ENCODE measurements at places on chromosomes 13 and 19. TPM values are rescaled to one million over a fixed set of nuclear protein-coding genes. Genes with fewer than 3 reads are reported as not detected.

DNA sequence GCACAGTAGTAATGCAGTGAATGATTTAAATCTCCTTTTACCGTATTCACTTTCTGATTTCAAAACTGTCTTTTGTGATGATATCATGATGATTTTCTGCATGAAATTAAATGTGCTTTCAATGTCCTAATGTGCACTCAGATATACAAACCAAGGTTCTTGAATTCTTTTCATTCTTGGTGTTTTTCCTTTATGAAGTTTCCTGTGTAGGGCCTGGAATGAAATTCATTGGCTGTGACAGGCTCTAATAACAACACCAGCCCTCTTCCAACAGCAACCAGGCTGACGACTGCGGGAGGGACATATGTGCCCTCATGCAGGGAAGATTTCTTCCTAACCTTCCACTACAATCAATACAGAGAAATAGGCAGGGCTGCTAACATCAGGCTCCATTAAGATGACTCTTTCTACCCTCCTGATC is 1052.0 kb downstream of the DIAPH3 start:
- no peaks in the 10 kb centered on the region for H3K36me3 ChIP-seq
- no peak for DNase-seq
- no peaks in the 10 kb centered on the region for H3K27me3 ChIP-seq
- H3K4me3 ChIP-seq = no peak overlapping the region
- H3K4me1 ChIP-seq = no peaks in the 10 kb centered on the region

DNA sequence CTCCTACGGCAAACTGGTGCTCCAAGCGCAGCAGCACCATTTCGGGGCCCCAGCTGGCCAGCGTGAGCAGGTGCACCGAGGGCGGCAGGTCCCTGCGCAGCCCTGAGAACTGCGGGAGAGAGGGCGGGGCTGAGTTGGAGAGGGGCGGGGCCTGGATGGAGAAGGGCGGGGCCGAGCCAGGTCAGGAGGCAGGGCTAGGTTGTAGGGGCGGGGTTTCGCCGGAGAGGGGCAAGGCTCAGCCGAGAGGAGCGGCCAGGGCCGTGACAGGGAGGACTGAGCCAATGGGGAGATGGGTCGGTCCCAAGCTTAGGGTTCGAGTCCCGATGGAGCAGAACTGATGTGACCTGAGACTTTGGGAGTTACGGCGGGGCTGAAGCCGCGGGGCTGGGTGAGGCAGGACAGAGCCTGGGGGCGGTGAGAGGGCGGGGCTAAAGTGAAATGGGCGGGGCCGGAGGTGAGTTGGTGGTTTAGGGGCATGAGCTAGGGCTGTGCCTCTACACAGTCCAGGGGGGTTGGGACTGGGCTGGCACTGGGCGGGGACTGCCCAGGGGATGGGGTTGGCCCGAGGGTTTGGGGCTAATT is 19.0 kb downstream of the MAN2B1 start:
- no peaks in the 10 kb centered on the region for H3K36me3 ChIP-seq
- peak overlapping the region; percentile 1 for H3K27ac ChIP-seq
- H3K27me3 ChIP-seq = no peaks in the 10 kb centered on the region
- peaks cover 16% of the 10 kb centered on the region for H3K4me1 ChIP-seq
- DNase-seq = peak; percentile 83

GRCh38 chr19:19039901-19040300 is 6.5 kb downstream of the ARMC6 start:
- peaks cover 9% of the 10 kb centered on the region for H3K4me1 ChIP-seq
- peaks cover 8% of the 10 kb centered on the region for H3K36me3 ChIP-seq
- no peak overlapping the region for H3K4me3 ChIP-seq
- peak overlapping the region; percentile 14 for H3K27ac ChIP-seq
- H3K27me3 ChIP-seq = no peaks in the 10 kb centered on the region
- DNase-seq = no peak

HCST gene
- total RNA-seq = 3.5 TPM

DNA sequence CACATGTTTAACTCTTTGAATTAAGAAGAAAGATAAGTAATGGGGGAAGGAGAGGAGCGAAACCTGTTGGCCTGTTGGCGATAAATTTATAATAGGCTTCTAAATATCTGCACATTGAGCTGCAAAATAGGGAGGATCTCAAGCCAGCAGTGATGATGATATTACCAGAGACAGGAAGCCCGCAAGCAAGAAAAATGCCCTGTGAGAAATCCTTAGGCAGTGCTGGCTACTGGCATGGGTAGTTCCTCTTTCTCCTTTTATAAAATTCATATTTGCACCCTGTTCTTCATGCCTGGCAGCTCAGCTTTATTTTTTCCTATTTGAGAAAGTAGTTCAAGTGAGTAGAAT is 858 bp upstream of the USP12 start:
- H3K27ac ChIP-seq = peak overlapping the region; percentile 96
- H3K4me1 ChIP-seq = peaks cover 39% of the 10 kb centered on the region
- H3K36me3 ChIP-seq = no peaks in the 10 kb centered on the region
- H3K27me3 ChIP-seq = no peaks in the 10 kb centered on the region
- peak overlapping the region; percentile 93 for H3K4me3 ChIP-seq

DACT3 gene
- 53.8 TPM for total RNA-seq

SLITRK1 gene
- not detected for total RNA-seq

DNA sequence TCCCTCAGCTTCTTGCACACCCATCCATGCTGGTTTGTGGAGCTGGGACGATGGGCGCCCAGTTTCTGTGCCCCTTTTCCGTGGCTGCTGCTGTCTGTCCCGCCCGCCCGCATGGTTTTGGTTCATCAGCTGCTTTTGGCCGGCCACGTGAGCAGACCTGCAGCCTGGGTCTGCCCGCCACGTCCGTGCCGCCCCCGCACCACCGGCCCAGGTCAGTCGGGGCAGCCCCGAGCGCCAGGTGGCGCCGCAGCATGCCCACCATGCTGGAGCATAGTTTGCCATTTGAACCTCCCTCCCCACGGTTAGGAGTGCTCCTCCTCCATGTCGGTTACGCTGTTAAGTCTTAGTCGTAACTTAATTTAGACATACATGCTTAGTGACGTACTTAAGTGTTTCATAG is 15.3 kb upstream of the RPS15 start:
- no peak overlapping the region for H3K4me3 ChIP-seq
- no peak for DNase-seq
- no peaks in the 10 kb centered on the region for H3K27me3 ChIP-seq
- H3K27ac ChIP-seq = peak overlapping the region; percentile 45
- H3K36me3 ChIP-seq = peaks cover 92% of the 10 kb centered on the region

Data from sigmoid colon (tissue), 7 donors.